ENCODE measurements at places on chromosomes 4 and X.

DNA sequence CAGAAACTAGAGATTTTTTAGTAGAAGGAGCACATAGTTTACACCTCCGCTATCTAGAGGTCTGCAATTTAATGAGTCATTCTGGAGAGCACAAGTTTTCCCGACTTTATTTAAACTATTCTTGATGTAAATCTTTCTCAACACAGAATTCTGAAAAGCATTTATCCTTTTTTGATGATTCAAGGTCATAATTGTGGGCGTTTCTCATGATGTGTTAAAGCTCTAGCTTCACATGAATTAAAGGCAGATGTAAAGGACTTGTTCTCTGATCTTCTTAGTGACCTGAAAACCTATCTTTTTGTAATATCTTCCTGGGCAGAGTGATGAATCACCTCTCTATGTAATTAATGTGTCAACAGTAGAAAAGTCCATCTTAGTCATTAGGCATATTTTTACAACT lies 128.8 kb downstream of the COMMD8 start:
- no peak for DNase-seq

DNA sequence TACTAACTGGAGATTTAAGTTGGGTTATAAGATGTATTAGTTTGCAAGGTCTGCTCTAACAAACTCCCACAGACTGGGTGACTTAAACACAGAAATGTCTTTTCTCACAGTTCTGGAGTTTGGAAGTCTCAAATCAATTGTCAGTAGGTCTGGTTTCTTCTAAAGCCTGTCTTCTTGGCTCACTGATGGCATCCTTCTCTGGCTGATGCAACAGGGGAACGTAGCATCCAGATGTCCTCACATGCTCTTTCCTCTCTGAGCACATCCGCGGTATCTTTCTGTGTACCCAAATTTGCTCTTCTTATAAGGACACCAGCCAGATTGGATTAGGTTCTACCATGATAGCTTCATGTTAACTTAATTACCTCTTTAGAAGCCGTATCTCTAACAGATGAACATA lies 63.2 kb upstream of the BMP3 start:
- DNase-seq = no peak

DNA sequence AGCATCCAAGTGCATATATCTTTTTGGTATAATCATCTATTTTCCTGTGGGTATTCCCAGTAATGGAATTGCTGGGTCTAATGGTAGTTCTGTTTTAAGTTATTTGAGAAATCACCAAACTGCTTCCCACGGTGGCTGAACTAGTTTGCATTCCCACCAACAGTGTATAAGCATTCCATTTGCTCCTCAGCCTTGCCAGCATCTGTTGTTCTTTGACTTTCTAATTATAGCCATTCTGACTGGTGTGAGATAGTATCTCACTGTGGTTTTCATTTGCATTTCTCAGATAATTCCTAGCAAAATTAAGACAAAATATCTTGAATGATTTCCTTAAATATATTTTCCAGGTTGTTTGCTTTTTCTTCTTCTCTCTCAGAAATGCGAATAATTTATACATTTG lies 341.1 kb downstream of the GBA3 start:
- no peak for DNase-seq

DNA sequence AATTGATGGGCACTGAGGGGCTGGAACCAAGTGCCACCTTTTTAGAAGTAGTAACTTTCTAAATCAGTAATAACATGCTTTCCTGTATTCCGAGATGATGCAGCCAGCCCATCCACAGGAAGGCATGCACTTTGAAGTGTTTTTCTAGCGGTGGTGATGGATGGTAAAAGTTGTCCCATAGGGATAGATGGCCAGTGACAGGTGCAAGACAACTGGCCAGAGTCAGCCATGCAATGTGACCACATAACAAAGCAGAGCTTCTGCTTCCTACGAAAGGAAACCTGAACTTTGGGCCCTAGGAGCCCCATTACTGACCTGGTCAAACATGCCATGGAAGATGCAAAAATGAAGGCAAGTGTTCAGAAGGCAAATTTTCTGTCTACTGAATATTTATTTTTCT lies 72.3 kb downstream of the NR3C2 start:
- no peak for DNase-seq

- DNase-seq = no peak
These were observed 41.1 kb upstream of the PPARGC1A start for GRCh38 chr4:23930750-23931488.

- DNase-seq = no peak
These were observed 323.1 kb downstream of the NKX6-1 start for GRCh38 chr4:84176016-84176415.

- DNase-seq = no peak
These were observed 51.5 kb upstream of the FTHL17 start for GRCh38 chrX:31123335-31123734.

DNA sequence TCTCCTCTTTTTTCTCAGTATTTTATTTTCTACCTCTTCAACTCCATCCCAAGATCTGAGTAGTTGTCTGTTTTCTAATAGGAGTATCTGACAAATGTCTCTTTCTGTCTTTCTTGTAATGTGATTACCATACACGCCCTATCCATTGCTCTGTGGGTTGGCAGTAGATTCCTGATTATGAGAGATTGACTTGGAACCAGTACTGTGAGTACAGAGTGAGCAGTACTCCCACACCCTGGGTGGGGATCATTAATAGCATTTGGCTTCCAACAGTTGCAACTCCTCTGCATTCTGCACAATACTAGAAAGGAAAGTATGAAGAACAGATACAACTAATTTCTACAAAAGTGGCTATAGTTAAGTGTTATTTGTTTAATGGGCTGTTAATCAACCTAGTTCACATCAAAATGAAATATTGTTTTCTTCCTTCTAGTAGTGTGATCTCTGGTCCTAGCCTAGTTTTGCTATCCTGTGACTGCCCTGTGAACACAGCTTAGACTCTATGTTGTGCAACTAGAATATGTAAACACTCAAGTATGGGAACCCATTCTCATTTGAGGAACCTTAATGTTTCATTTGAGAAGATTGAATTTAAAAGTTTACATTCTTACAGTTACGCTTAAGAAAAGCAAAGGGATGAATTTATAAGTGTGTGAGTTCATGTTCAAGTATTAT lies 112.9 kb downstream of the PTPN13 start:
- no peak for DNase-seq

GRCh38 chrX:130005089-130005807 lies 22.8 kb downstream of the BCORL1 start:
- no peak for DNase-seq

- no peak for DNase-seq
These were observed 1.9 kb upstream of the PPP3CA start for GRCh38 chr4:101348995-101349800.

DNA sequence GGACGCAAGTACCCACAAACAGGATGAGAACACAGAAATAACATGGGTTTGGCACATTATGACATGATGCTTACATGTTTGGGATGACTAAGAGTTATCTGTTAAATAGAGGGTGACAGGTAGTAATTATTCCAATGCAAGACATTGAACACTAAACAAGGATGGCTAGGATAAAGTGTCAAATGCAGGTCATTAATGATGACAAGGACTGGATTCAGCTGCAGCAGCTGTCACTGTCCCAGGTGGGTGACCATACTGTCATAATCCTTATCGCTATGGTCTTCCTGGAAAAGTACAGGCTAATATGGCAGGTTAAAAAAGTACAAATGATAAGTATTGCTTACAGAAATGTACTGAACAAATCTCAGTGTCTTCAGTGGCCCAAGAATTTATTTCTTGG lies 123.9 kb downstream of the ANTXR2 start:
- DNase-seq = no peak

- no peak for DNase-seq
These were observed 63.7 kb downstream of the FHIP1A start for GRCh38 chr4:151472711-151473110.
